ENCODE measurements at places on chromosomes 7 and 10.
A peak's percentile ranks its signal among the peaks of the same experiment; 100 is the strongest.

DNA sequence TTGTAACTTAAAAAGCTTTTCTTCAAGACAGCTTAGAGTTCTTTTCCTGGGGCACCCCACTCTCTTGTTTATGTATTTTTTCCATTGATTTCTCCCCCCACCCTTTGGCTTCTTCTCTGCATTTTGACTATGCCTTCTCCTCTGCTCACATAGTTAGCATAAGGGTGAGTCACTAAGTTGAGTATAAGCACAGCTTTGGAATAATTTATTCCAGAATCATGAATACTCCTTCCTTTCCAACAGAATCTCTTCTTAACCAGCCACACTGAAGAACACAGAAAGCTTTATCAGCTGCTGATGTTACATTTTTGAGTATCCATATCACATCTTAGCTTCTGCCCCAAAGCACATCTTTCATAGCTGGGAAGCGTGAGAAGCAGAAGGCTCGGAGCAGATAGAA lies 449.5 kb upstream of the MKI67 start:
- no peak for DNase-seq

DNA sequence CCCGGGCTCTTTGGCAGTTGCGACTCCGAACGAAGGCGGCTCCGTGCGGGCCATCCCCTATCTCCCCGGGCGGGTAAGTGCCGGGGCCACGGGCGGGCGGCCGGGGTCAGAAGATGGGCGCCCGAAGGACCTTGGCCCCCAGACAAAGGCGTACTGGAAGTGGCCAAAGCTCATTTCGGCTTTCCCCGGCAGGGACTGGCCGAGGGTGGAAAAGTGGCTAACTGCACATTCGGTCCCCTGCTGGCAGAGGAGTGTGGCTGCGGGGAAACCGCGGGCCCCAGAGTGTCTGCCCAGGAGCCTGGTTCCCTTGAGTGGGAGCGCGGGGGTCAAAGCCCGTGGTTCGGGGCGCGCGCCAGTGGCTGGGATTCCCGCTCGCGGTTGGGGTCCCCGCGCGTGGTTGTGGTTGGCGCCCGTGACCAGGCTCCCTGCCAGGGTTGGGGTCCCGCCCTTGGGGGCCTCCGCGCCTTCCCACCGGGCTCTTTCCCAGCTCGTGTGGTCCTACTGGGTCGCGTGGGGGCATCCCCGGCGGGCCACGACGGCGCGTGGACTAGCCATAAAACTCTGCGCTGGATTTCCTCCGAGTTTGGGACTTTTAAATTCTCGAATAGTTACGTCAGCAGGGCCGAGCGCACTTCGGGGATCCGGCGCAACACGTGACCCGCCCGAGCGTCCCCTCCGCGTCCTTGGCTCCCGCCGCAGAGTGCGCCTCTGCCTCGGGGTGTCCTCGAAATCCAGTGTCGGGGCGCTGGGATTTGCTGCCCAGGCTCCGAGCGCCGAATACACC lies 124.4 kb downstream of the TACC2 start:
- peak; percentile 34 for DNase-seq

DNA sequence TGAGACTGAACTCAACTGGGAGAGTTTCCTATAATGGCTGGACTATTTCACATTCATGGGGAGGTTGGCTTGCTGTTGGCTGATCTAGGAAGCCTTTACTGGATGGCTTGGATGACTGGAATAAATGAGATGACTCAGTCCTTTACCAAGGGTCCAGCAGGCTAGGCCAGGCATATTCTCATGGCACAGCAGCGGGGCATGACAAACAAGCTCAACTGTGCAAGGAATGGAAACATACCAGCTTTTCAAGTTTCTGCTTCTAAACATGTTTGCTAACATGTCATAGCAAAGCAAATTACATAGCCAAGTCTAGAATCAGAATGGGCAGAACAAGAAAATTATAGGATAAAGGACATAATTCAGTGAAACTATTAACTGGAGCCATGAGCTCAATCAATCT lies 46.8 kb upstream of the CRTAC1 start:
- no peak for DNase-seq

GRCh38 chr7:116197360-116197759 lies 13.0 kb upstream of the TES start:
- no peak for DNase-seq

DNA sequence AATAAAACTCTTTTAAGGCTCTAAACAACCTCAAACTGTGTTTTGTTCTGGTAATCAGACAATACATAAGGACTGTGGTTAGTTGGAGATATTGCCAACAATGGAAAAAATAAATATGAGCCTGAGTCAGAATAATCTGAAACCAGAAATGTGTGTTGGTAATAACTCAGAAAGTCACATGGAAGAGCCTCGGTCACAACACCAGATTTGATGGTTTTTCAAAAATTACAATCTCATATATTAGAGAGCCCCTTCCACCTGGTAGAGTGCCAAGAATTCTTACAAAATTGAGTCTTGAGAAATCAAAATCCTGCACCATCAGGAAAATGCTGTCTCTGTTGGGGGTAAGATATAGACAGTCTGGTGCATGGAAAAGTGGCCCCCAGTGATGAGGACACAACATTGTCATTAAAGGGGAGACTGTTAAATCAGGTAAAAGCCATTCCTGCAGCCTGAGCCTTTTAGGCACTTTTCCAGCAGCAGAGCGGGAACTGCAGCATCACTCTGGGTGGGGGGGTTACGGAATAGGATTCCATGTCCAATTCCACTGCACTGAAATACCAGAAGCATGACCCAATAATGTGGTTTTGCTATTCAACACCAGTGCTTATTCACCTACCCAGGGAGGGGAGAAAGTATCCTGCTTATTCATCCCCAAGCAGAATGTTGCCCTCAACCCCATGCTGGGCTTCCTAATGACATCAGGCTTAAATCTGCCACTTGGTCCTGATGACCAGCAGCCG lies 9.5 kb upstream of the ADAM12 start:
- DNase-seq = no peak

- DNase-seq = no peak
These were observed 19.0 kb downstream of the NAPEPLD start for GRCh38 chr7:103129702-103130549.

DNA sequence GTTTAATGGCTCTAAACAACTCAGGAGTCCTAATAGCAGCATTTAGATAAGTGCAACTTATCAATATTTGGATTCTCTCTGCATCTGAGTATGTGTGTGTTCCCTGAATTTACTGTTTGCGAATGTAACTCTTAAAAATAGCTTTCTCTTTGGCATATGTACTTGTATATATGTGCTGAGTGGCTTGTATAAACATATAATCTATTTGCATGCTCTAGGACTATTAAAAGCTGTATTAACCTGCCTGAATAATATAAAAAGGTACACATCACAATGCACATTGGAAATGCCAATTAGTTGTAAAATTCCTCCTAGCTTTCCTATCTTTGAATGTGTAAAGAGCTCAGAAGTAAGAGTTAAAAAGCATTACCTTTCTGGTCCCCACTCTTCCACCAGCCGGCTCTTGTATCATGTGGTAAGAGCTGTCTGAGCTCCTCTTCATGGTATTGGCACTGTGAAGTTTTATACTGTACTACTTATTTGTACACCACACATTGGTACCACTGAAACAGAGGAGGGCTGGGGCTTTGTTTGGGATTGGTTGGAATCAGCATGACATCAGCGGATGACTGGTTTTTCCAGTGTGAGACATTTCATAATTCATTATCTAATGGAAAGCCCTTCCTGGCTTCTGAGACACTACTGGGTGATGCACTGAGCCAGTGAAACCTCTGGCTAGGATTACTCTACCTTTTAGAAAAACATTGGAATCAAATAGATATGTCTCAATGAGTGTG lies at the start of gene INHBA:
Gene INHBA, minus strand, starts transcription at position 456 of the 737 bp plus-strand sequence. CDS start 2,716 bp downstream, outside the sequence.
- no peak for DNase-seq

GRCh38 chr7:80596933-80597517 lies 41.4 kb upstream of the CD36 start:
- DNase-seq = no peak

GRCh38 chr10:71912431-71912830 lies 51.8 kb upstream of the CHST3 start:
- no peak for DNase-seq

GRCh38 chr10:58361353-58361752 lies 23.9 kb upstream of the TFAM start:
- DNase-seq = no peak

DNA sequence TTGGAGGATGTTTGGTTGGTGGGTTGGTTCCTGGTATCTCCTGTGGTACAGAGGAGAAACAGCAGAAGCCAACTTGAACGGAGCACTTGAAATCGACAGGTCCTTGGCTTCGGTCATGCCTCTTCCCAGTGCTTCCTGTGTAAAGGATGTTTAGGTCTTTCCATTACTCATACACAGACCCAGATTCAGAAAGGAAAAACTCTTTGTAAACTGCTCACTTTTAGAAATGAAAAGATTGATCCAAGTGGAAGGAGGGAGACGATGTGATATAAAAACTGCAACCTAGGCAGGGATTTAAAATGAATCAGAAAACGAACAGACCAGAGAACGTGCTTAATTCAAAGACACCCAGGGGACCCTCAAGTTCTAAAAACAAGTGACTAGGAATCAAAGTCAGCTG lies 338.4 kb downstream of the GALNT17 start:
- DNase-seq = no peak

GRCh38 chr7:96004578-96004977 lies 232.2 kb downstream of the DYNC1I1 start:
- DNase-seq = no peak

- no peak for DNase-seq
These were observed 70.3 kb upstream of the NANOS1 start for GRCh38 chr10:118958984-118959925.

GRCh38 chr7:138898255-138898654 lies 82.9 kb downstream of the KIAA1549 start:
- peak; percentile 56 for DNase-seq

GRCh38 chr7:8591289-8591688 lies 157.9 kb downstream of the NXPH1 start:
- no peak for DNase-seq

DNA sequence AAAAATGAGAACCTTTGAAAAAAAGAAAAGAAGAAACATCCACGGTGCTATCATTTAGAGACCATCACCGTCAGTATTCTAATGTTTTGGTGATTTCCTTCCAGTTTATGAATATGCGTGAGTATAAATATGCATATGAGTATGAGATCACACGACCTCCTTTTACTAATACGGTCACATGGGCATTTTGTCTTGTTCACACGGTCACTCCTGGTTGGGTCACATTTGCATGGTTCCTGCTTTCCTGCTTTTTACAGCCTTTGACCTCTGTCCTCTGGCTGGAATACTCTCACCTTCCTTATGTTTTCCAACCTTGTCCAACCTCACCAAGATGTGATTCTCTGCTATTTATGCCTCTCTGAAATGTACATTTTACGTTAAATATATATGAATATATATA lies 25.3 kb upstream of the LMTK2 start:
- DNase-seq = no peak

DNA sequence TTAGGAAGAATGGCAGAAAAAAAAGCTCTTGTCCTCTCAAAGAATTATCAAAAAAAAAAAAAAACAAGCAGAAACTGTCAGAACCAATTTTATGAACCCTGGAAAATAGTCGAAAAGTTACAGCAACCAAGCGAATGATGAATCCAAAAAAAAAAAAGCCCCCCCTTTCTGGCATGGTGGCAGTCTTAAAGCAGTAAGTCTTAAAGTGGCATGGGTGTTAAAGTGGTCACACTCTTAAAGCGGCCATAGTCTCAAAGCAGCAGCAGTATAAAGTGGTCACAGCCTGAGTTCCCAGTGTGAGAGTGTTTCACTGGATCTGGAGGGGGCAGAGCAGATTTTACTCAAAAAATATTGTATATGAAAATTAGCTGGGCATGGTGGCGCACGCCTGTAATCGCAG lies 96.8 kb upstream of the RAB18 start:
- DNase-seq = no peak

- no peak for DNase-seq
These were observed 117.9 kb downstream of the ADCY1 start for GRCh38 chr7:45692031-45692430.

GRCh38 chr7:151226560-151226874 lies 488 bp downstream of the ABCF2 start:
- no peak for DNase-seq

GRCh38 chr7:108327353-108327752 lies 128.9 kb downstream of the NRCAM start:
- DNase-seq = no peak

- no peak for DNase-seq
These were observed at the start of gene C10orf71 for GRCh38 chr10:49298983-49299815. Gene C10orf71, plus strand, starts transcription at chr10:49299170. Its CDS starts 23,376 bp downstream, at chr10:49322546.

DNA sequence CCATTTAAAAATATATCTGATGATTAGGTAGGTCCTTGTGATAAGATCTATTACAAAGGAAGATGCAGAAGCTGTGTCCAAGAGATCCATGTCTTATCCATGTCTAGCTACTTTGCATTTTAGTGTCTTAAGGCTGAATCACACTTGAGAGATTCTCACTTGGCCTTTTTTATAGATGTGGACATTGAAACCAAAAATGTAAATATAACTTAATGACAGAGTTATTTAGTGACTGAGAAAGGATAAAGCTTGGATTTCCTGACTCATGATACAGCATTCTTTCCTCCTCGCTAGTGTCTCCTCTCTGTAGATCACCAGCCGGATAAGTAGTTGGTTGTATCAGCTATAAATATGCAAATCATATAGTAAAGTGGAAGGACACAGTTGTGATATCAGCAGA lies 23.3 kb downstream of the INHBA start:
- DNase-seq = no peak

DNA sequence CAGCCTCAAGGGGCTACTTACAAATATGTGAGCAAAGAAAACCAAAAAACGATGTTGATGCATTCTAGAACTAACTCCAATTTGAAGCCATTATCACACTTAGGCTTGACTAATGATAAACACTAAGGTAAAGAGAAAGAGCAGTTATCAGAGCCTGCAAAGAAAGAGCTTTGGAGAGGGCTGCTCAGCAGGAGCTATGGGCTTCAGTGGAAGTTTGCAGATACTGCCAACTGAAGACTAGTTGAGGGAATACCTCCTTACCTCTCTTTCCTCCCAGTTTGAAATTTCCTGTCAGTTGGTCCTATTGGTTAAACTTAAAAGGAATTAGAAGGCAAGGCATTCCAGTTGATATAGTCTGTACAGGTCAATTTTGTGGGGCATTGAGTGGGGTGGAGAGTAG lies 498.1 kb upstream of the POT1 start:
- DNase-seq = no peak

- DNase-seq = peak; percentile 33
These were observed 620 bp downstream of the SLK start for GRCh38 chr10:103967448-103968071.

GRCh38 chr7:49102411-49102810 lies 178.1 kb downstream of the CDC14C start:
- DNase-seq = no peak

GRCh38 chr7:114419441-114420272 lies 5.0 kb downstream of the FOXP2 start:
- no peak for DNase-seq

DNA sequence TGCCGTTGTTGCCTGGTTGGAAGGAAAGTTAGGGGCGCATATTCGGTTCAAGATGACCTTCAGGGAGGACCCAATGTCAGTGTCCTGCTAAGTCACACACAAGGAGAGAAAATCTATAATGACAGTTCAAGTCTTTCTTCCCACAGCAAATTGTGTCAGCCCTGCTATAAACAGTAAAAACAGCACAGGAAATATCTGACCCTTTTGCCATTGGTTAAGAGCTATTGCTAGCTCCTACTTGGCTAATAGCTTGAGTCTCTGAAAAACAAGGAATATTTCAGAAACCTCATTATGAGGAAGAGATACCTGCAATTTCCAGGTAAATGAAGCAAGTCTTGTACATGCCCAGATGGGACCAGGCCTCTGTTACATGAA lies 175.6 kb downstream of the SKIDA1 start:
- DNase-seq = no peak

- DNase-seq = no peak
These were observed 9.5 kb downstream of the C7orf25 start for GRCh38 chr7:42902331-42902730.

- DNase-seq = no peak
These were observed 85.2 kb upstream of the PDSS1 start for GRCh38 chr10:26612151-26612915.

GRCh38 chr7:34086064-34086463 lies 180.7 kb downstream of the BMPER start:
- DNase-seq = no peak
